Hematopoietic multipotent progenitor cell treated with erythropoietin and hydrocortisone succinate and interleukin-3 and kit ligand, for 6 days (in vitro differentiated cells): ENCODE measurements at places on chromosomes 13 and 19.

DNA sequence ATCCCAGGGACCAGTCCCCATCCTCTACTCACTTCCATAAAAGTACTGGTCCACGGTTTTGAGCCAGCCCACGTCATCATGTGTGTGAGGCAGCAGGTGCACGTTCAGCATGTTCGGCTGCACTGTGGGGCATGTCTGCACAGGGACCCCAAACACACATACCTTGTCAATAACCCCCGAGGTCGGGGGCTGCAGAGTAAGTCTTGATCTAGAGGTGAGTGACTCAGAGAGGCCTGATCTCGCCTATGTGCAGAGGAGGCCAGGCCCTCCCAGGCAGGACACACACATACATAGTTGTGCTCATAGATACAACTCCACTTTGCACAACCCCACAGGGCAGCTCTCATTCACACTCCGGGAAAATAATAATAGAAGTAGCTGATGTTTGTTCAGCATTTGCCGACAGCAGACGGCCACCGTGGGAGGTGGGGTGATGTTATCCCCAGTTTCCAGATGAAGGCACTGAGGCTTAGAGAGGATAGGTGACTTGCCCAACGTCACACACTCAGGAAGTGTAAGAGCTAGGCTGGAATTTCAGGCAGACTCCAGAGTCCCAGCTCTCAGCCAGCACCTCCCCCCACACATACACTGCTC is 774 bp downstream of the MAN2B1 start:
- no peak for DNase-seq

- no peak for DNase-seq
These were observed 9.6 kb downstream of the IGFLR1 start for GRCh38 chr19:35732540-35733179.

- no peak for DNase-seq
These were observed at the start of gene ELAVL3 for GRCh38 chr19:11480715-11481533. ELAVL3 (minus strand) TSS chr19:11481046; CDS start chr19:11480608, 438 bp downstream.

DNA sequence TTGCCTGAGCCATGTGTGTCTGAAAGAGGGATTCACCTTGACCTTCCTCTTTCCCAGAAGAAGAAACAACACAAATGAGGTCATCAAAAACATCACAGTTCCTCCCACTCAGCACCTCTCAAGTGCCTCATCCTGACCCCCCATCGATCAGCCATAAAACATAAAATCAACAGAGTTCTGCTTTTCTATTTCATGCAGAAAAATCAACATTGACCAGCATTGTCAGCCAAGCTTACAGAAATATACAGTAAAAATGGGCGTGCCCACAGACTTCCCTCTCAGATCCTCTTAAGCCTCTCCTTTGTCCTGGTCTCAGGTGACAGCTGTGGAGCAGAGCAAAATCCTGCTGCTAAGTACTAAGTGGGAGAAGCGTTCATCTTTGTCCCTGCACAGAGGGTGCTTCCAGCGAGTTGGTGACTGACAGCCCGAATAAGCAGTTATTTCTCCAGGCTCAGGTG is 213.3 kb downstream of the OLFM4 start:
- no peak for DNase-seq

GRCh38 chr13:110254151-110254679 is 52.7 kb downstream of the COL4A1 start:
- DNase-seq = no peak

GRCh38 chr19:306151-306900 is 15.1 kb upstream of the PLPP2 start:
- DNase-seq = no peak

GRCh38 chr13:95710313-95710712 is 33.4 kb downstream of the DNAJC3 start:
- no peak for DNase-seq

GRCh38 chr13:42880056-42880605 is 98.7 kb downstream of the FAM216B start:
- no peak for DNase-seq

- no peak for DNase-seq
These were observed 77.7 kb downstream of the COL4A1 start for GRCh38 chr13:110228936-110229904.

DNA sequence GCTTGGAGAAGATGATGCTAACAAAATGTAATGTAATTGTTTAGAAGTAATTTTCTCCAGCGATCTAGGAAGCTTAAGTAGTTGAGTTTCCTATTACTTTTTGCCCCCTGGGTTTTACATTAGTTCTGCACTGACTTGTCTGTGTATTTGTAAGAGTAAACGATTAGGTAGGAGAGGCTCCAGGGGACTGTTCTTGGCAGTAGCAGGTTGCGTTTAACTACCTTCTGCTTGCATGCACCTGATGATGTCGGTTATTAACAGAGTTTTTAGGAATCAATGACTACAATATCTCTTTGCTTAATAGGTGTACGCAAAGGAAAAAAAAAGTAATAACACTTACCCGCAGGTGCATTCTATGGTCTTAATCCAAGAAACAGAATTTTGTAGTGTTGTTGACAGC is 18.3 kb upstream of the UGGT2 start:
- DNase-seq = no peak

DNA sequence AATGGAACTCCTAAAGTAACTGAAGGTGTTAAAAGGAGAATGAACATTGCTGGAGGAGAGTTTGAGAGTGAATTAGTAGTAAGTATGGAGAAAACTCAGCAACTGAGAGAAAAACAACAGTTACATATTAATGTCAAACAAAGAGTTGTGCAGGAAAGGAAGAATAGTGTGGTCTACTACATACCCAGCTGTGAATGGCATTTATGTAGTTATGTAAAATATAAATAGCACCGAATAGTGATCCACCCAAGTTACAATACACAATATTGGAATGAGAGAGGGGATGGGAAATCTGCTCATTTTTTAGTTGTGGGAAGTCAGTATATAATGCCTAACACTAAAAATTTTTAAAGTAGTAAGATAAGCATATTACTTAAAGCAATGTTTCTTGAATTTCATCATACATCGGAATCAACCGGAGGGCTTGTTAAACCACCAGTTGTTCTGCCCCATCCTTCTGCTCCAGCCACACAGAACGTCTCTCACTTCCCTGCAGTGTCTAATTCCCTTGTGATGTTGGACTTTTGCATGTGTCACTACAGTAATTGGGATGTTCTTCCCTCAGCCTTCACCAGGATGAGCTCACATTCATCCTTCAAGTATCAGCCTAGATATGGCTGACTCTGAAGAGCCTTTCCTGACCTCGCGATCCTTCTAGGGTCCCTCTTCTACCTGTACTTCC is 11.5 kb downstream of the CCDC70 start:
- DNase-seq = no peak

DNA sequence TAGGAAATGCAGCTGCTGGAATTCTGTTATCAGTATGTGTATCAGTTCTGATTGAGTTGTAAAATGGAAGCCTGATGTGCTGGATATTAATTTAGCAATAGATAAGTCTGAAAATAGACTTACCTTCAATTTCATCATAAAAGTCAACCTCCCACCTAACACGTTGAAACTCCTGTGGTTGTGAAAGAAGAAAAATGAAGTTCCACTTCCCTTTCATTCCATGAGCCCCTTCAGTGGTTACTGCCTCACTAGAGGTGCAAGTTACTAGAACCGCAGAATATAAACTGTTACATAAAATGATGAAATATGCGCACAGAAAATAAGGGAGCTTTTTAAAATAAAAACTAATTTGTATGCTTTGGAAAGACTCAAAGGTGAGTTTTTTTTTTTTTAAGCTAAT is 249.2 kb downstream of the SHISA2 start:
- DNase-seq = no peak

- DNase-seq = no peak
These were observed 17.1 kb downstream of the COG6 start for GRCh38 chr13:39672378-39673132.

GRCh38 chr13:55000844-55001243 is 1972.2 kb downstream of the OLFM4 start:
- DNase-seq = no peak

- DNase-seq = no peak
These were observed 123.9 kb downstream of the SHISA2 start for GRCh38 chr13:25927932-25928331.

- peak; percentile 61 for DNase-seq
These were observed 305.1 kb downstream of the ITGBL1 start for GRCh38 chr13:101757446-101758039.
